ENCODE measurements at places on chromosomes 6 and 20.

- DNase-seq, result no peak
These were observed 45.2 kb downstream of the PPP1R3G start for GRCh38 chr6:5130135-5130866.

GRCh38 chr20:50710492-50711063 is 19.2 kb upstream of the RIPOR3 start:
- DNase-seq, result no peak

DNA sequence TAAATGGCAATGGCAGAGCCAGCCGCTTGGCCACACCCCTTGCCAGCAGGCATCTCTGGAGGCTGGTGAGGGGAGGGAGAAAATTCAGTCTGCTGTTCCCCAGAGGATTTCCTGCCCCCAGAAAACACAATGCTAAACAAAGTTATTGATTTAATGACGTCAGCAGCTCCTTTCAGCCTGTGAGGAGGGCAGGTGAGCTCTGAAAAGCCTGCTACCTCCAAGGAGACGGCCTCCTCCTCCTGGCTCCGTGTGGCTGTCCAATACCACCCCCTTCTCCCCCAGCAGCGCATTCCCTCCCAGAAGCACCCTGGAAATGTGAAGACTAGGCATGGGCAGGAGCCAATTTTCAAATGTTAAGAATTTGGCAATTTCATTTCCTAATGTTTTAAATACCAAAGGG is 393.1 kb downstream of the ZFAND3 start:
- no peak for DNase-seq

DNA sequence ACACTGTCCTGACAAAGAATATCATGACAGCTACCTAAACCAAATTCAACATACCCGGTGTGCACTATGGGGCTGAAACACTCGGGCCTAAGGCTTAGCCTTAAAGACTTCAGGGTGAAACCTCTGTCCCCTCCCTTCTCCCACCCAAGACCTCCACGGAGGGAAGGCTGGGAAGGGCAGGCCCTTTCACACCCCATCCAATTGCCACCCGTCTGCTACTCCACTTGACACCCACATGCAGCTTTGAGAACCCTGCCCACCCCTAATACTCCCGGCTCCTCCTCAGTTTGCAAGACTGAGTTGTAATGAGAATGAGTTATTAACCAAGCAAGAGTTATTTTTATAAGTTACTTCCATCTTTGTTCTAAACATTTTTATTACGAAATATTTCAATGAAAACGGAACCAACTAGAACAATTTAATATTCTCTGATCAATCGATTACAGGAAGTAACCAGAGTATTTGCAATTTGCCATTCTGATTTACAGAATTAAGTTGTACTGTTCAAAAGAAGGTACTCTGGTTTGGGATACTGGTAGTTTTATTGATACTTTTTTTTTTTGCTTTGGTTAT is 3.7 kb downstream of the TAF4 start:
- no peak for DNase-seq

GRCh38 chr6:88481519-88481918 is 315.4 kb upstream of the CNR1 start:
- DNase-seq, result no peak

- DNase-seq, result no peak
These were observed 24.0 kb upstream of the SERINC1 start for GRCh38 chr6:122495612-122496011.

GRCh38 chr6:170062209-170062914 is 228.5 kb downstream of the DLL1 start:
- DNase-seq, result no peak

DNA sequence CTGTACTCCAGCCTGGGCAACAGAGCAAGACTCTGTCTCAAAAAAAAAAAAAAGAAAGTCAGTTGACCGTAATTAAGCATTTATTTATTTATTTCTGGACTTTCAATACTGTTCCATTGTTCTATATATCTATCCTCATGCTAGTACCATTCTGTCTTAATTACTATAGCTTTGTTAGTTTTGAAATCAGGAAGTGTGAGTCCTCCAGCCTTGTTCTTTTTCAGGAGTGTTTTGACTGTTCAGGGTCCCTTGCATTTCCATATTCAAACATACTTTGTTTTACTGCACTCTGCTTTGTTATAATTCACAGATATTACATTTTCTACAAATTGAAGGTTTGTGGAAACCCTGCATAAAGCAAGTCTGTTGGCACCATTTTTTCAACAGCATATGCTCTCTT is 36.7 kb upstream of the ASXL1 start:
- no peak for DNase-seq

GRCh38 chr20:11838076-11838636 is 79.5 kb upstream of the BTBD3 start:
- DNase-seq, result no peak

GRCh38 chr6:9704989-9705388 is 709.9 kb downstream of the TFAP2A start:
- no peak for DNase-seq

GRCh38 chr6:148081076-148081475 is 261.6 kb upstream of the SASH1 start:
- DNase-seq, result no peak

DNA sequence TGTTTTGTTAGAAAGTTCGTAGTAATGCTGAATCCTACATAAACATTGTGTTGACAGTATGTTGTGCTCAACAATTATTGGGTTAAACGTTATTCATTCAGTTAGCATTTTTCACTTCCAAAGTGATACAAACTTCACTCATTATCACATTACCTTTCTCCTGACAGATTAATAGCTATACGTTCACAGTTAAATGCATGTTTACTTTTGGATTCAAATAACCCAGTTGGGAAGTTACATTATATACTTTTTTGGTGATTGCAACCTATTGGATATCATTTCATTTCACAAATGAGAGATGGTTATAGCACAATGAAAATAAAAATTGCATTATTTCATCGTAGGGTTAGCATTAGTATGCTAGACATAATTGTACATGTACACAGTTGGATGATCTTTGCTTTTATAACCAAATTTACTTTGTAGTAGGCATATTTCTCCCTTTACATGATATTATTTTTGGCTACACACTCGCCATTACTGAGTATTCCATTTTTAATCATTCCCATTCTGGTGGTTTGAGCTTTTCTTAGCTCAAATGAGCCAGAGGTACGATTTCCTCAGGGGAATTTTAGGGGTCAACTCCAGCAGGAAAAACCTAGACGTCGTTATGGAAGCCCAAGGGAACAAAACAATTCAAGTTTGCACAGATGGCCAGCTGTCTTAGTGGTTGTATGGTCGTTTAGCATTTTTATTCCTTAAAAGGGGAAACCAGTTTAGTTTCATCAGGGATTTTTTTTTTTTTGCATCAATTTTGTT is 2.1 kb upstream of the HIVEP1 start:
- DNase-seq, result no peak

DNA sequence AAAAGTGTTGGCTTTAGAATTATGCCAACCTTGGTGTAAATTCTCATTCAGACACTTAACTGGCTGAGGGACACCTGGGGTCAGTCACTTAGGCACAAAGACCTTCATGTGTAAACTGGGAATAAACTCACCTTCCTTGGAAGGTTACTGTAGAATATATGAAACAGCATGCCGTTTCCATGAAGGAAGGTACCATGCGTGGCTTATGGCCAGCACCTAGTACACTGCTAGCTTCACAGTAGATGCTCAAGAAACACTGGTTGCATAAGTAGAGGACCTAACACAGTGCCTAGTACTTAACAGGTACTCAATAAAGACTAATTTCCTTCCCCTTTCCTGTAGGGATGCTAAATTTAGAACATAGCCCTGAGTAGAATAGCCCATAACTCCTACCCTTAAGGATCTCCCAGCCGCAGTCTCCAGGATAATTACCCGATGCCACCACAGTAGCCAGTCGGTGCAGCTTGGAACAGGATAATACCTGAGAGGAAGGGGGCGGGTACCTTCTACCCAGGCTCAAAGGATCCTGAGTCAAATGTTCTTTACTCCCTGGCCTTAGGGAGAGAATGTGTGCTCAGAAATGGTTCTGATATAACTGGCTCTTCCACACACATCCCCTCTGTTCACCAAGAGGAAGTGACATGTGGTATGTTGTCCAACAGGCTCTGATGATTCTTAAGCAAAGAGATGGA is 3.6 kb downstream of the BCL2L1 start:
- no peak for DNase-seq
